ENCODE measurements at places on chromosomes 3 and 15.

GRCh38 chr15:69718916-69719315, 266.3 kb downstream of the RPLP1 start:
- DNase-seq = no peak

DNA sequence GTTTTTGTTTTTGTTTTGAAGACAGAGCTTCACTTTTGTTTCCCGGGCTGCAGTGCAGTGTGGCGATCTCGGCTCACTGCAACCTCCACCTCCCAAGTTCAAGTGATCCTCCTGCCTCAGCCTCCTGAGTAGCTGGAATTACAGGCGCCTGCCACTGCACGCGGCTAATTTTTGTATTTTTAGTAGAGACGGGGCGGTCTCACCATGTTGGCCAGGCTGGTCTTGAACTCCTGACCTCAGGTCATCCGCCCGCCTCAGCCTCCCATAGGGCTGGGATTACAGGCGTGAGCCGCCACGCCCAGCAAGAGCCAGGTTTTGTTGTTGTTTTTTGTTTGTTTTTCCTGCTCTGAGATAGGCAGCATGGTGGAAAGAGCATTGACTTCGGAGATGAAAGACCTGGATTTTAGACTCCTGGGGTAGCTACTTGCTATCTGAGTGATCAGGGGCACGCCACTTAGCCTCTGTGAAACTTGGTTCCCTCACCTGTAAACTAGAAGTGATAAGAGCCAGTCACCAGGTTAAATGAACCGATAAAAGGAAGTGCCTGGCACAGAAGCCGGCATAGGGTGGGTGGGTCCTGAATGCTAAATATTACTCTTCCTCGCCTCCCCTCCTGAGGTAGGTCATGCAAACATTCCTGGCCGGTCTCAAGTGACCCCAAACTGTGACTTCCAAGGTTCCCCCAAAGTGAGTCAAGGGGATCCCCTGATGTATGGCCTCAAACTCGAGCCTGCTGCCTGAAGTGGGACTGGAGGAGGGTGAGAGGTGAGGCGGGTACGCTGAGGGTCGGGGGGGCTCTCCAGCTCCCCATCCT, 62.9 kb upstream of the MCF2L2 start:
- no peak for DNase-seq

DNA sequence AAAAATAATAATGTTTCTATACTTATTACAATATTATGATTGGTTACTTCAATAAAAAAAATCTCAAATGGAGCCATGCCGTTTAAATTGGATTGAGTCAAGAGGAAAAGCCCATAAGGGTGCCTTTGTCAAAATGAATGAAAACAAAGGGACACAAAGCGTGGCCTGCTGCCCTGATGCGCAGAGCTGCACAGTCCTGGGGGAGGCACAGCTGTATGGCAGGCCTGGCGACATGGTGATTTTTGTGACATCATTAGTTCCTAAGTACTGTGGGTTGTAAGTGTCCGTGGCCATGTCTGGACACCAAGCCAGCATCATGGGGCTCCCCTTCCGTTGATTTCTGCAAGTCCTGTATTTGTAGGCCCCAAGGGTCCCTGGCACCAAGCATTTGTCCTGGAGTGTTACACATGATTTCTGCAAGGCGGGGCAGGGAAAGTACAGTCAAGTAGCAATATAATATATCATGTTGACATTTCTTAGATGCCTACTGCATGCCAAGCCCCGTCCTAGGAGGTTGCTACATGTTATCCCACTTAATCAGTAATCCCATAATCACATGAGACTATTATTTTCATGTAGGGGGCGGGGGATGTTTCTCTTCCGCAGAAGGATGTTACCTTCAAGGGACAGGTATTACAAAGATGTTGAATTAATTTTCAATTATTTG, 59.7 kb downstream of the GHSR start:
- DNase-seq = no peak

DNA sequence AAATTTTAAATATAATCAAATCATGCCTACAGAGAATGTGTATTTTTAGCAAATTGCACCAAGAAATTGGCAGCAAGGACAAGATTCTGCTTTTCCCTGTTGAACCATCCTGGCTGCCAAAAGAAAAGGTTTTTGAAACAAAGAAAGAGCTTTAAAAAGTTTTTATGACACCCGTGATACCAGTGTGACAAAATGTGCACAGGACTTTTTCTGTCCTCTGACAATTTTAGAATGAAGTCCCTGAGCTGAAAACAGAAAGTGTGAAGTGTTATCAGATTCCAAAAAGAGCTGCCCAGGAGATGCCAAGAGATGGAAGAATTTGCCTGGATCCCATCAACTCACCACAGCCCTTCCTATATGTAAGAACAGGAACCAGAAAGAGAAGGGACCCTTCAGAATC, 33.2 kb upstream of the TMC3 start:
- no peak for DNase-seq

DNA sequence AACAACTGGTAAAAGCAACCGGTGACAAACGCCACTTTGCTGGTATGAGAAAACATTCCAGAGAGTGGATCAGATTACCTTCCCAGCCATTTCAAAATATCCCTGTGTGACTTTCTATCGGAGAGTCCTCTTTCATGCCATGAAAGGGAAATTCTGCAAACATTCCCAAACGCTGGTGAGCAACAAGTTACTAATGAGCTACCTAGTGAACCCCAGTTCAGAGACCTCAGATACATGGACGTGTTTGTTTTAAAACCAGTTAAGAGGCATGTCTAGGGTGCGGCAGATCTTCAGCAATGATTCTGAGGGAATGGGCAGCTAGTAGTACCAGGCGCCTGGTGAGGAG, 418.2 kb upstream of the NR2F2 start:
- no peak for DNase-seq

DNA sequence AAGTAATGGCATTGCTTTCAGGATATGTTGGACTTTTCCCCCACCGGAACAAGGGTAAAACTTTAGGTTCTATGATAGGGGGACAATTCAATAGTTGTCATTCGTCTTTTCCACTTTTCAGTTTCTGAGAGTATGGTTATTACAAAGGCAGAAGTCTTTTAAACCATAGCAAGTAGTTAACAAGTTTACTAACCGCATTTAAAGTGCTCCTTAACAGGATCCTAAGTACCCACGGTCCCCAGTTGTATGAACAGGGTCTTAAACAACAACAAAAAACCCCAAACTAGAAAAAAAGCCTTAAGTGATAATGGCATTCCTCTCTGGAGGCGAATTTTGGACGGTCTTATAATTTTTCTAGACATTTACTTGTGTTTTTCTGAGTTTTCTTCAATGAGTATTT, 831 bp downstream of the IFT57 start:
- DNase-seq = no peak

- DNase-seq = peak; percentile 11
Observed at GRCh38 chr15:62068071-62068809, 1.5 kb downstream of the C2CD4A start.

GRCh38 chr3:113431811-113432210, 9.5 kb downstream of the CFAP44 start:
- DNase-seq = no peak

- no peak for DNase-seq
Observed at GRCh38 chr3:127053450-127053849, 70.5 kb downstream of the PLXNA1 start.

DNA sequence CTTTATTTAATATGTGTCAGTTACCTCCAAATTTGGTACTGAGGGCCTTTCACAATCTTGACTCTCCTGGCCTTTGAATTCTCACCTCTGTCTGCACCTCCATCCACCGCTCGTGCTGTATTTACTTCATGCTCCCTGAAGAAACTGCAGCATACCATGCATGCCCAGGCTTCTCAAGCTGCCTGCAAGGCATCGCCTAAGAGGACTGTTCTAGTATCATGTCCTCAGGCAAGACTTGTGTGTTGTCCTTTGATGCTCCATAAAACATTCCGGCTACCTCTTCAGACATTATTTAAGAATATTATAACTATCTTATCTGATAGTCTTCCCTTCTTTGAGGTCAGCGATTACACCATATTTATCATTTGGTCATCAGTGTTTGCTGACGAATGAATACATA, 682.5 kb downstream of the NR2F2 start:
- DNase-seq = no peak

- no peak for DNase-seq
Observed at GRCh38 chr15:63063164-63063756, 20.7 kb downstream of the TPM1 start.
